GM03348 (cell line): ENCODE measurements at places on chromosomes 16 and 17.

- no peak for DNase-seq
Observed at GRCh38 chr17:2948721-2949468, 114.5 kb downstream of the OR1D5 start.

DNA sequence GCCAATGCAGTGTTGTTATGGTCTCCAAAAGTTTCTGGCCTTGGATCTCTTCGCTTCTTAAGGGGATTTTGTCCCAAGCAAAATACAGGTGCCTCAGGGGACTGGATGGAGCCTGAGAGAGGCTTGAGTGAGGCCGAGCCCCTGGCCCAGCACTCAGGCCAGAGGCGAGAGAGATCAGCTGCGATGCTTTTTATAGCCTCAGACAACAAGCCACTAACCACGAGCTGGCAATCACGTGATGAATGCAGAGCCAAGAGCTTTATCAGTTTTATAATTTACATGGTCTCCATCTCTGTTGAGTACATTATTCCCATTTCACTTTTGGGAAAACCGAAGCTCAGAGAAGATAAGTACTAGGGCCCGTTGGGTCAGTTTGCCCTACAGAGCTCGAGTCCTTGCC, 360.0 kb upstream of the CDH5 start:
- no peak for DNase-seq

- no peak for DNase-seq
Observed at GRCh38 chr17:61568219-61569072, 22.6 kb downstream of the NACA2 start.

GRCh38 chr17:17146786-17147406, 59.2 kb downstream of the PLD6 start:
- no peak for DNase-seq

DNA sequence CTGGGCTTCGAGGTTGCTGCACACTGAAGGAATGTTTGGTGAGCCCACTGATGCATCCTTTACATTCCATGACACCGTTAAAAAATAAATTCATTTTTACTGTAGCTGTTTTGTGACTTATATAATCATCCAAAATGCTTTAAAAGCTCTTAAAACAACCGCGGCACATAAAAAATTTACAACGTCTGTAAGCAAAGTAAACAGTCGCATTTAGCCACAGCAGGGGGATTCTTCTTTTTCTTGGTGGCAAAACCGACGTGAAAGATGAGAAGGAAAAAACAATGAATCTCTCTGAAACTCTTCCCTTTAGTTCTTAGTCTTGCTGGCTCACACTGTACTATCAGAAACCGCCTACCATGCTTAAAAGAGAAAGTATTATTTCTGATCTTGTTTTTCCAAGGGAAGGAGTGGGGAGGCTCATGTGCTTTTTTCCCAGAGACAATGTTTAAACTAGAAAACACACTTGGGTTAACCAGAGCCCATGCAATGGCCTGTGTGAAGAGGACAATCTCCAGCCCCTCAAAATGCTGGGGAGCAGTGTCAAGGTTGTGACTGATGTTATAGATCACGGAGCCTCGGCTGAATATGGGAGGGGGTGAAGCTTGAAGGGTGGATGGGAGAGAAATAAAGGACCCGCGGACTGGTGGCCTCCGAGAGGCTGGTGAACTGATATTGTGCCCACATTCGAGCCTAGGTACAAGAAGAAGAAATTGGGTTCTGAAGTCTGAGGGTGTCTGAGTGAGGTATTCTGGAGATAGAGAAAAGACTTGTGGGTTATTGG, 91.1 kb downstream of the IRF8 start:
- DNase-seq = no peak

DNA sequence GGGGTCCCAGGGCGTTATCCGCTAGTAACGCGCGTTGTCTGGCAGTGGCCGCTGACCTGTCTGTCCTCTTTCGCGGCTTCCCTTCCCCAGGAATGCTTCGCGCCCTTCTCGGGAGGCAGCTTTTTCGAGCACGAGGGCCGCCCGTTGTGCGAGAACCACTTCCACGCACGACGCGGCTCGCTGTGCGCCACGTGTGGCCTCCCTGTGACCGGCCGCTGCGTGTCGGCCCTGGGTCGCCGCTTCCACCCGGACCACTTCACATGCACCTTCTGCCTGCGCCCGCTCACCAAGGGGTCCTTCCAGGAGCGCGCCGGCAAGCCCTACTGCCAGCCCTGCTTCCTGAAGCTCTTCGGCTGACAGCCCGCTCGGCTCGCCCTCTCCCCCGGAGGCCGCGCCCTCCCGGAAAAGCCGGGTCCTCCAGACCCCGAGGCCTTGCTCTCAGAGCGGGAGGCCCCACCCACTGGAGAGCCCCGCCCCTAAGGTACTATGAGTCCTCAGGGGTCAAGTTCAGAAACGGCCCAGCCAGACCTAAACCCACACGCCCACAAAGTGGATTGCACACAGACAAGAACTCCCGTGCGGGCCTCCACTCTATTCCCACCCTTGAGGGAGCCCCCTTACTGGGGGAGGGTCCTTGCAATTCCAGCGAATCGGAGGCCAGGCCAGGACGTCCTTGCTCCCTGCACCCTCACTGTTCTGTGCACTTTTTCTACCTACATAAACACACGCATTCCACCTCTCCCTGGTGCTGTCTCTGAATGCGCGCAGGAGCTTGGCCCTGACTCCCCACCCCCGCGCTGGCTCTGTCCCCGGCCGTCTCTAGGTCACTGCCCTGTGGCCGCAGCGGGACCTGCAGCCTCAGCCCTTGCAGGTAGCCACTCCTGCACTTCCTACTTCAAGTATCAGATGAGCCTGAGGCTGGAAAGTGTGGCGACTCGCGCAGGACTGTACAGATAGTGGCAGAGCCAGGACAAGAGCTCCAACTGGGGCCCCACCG, 5.4 kb upstream of the SLC5A2 start:
- DNase-seq = no peak
